Fibroblast of skin of right biceps (primary cell): ENCODE measurements at places on chromosomes 7 and 10.

DNA sequence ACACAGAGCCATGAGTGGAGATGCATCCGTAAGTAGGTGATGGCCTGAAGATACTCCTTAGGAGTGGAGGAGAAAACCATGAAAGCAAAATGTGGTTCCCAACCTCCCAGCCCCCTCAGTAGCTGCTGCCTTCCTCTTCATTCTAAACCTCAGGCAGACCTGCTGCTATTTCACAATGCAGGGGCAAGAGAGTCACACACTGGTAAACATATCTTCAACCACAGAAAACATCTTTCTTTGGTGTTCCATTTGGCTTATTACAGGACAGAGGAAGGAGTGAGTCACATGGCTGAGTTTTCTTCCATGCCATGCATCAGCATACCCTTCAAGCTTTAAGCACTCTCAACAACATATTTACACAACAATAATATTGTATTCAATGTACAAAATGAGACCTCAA lies 342.1 kb downstream of the BMPER start:
- peak; percentile 58 for DNase-seq

GRCh38 chr7:131550846-131551245 lies 5.6 kb downstream of the PODXL start:
- DNase-seq = no peak

DNA sequence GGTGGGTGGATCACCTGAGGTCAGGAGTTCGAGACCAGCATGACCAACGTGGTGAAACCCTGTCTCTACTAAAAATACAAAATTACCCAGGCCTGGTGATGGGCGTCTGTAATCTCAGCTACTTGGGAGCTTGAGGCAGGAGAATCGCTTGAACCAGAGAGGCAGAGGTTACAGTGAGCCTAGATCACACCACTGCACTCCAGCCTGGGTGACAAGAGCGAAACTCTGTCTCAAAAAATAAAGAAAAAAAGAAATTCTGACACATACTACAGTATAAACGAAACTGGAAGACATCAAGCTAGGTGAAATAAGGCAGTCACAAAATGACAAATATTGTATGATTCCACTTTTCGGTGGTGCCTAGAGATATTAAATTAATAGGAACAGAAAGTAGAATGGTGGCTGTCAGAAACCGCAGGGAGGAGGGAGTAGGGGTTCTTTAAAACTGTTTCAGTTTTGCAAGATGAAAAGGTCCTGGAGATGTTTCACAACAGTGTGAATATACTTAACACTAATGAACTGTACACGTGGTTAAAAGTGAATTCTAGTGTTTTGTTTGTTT lies 23.2 kb downstream of the PILRA start:
- no peak for DNase-seq

- no peak for DNase-seq
Observed at GRCh38 chr10:95425592-95426465, 135.0 kb upstream of the PDLIM1 start.

- peak; percentile 60 for DNase-seq
Observed at GRCh38 chr7:80481196-80481884, 30.5 kb downstream of the GNAT3 start.

DNA sequence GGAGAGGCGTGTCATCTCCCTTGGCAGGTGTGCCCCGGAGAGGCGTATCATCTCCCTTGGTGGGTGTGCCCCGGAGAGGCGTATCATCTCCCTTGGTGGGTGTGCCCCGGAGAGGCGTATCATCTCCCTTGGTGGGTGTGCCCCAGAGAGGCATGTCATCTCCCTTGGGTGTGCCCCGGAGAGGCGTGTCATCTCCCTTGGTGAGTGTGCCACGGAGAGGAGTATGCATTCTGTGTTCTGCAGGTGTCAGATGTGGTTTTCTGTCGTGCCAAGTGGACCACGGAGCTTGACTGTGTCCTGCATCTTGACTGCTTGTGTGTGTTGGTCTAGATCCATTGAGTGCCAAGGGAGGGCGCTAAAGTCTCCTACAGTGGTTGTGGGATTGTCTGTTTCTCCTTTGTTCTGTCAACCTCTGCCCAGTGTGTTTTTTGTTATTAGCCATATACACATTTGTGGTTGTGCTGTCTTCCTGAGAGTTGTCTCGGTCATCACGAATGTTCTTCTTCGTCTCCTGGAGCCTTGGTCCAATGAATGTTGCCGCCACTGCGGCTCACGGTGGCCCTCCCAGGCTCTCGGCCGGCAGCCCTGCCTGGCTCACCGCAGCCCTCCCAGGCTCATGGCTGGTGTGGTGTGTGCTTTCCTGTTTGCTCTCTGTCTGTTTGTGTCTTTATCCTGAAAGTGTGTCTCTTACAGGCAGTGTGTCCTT lies 96.8 kb downstream of the INPP5A start:
- DNase-seq = no peak

DNA sequence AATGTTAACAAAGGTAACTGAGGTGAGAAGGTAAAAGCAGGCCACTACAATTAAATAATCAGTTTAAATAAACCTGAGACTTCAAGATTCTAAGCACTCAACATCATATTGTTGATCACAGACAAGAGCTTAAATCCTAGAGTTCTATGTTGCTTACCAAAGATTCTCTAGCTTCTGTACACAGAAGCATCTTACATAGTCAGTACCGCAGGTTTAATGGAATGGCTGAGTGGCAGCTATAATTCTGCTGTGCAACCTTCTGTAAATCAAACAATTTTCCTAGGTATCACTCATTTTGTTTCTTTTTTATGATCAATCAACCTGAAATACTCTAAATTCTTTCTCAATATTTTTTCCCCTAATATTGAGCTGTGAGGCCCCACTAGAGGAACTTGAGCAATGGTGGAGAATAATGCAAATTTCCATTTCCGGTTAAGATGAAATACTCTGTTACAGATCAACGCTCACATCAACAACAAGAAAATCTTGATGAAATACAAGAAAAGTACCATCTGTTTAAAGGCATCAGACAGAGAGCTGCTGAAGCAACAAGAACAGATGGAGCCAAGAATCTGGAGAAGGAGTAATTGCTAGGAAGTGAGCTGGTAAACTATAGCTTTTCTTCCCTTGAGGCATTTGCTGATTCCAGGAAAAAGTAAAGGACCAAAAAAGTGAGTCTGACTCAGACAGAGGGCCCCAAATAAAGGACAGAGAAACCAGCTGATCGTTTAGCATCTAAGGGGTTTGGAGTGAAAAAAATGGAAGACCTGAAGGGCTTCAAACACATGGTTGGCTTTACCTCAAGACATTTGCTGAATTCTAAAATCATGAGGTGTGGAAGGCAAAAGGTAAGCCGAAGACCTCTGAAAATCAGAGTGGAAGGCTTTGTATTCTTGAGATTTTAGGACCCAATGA lies 22.6 kb downstream of the PNPLA8 start:
- peak; percentile 8 for DNase-seq

DNA sequence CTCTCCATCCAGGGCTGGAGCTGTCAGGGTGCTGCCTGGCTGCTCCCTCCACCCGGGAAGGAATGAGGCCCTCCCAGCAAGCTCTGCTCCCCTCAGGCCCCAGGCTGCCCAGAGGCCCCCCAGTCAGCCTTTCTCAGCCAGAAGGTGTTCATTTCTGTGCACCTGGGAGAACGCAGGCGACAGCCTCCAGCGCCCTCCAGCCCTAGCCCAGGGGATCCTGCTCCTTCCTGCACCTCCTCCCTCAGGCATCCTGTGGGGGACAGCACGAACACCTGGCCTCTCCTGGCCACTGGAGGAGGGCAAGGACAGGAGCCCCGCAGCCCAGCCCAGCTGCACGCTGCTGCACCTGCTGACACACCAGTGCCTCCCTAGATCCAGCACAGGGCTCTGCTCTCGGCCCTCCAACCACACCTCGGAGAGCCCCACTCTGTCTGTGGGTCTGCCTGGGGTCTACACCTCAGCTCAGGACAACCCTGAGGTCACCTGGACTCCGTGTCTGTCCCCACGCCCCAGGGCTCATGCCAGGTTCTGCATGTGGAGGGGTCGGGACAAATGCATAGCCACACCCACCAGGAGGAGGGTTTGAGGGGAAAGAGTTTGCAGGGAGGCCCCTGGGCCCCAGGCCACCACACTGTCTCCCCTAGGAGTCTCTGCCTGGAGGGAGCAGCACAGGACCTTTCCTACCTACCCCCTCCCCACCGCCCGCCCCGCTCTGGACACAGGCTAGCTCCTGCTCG lies 7.4 kb upstream of the PWWP2B start:
- no peak for DNase-seq

GRCh38 chr7:853366-854117 lies 21.3 kb downstream of the SUN1 start:
- no peak for DNase-seq

DNA sequence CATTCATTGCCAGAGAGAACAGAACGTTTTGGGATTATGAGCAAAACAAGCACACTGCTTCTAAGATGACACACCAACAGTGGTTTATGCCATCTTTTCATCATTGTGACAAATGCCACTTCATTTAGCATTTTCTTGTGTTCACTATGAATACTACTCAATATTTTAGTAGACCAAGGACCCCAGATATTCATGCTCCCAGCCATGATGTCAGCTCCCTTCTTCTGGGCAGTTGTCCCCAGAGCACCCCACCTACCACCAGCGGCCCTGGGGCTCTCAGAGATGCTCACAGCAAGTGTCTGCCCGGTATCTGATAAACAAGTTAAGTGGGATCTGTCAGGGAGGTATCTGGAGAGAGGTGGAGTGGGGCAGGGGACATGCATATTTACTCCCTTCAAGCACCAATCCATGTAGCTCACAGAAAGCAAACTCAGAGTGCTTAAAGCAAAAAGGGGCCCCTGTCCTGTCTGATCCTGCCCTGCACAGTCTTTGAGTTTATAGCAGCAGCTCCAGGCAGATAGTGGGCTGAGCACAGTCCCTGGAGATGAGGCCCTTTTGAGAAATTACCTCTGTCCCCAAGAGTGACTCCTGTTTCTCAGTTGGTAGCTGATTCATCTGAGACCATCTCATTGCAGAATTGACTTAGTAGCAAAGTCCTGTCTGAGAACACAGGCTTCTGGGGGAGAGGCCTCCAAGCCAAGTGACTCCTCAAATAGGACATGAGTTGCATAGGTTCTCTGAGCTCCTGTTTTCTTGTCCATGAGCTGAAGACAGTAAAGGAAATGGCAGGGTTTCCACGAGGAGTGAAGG lies 281.8 kb upstream of the KLF6 start:
- DNase-seq = no peak

GRCh38 chr10:9823268-9823930 lies 1194.3 kb upstream of the CELF2 start:
- peak; percentile 25 for DNase-seq

- DNase-seq = no peak
Observed at GRCh38 chr10:95247881-95248583, 42.8 kb downstream of the PDLIM1 start.

- DNase-seq = peak; percentile 20
Observed at GRCh38 chr10:128540781-128541761, 414.8 kb upstream of the MKI67 start.

DNA sequence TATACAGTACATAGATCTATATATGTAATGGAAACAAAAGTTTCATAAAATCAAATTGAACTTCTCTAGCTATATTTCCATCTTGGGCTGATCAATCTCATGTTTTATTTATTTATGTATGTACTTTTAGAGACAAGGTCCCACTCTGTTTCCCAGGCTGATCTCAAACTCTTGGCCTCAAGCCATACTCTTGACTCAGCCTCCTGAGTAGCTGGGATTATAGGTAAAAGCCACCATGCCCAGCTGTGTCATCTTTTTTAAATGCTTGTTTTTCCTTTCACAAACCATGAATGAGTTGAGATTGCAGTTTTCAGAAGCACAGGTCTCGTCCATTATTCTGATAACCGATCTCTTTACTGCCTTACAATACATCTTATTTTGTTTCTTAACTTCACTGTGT lies 400.9 kb downstream of the KCNMA1 start:
- peak; percentile 72 for DNase-seq

GRCh38 chr7:131105294-131105798 lies 222.3 kb upstream of the MKLN1 start:
- DNase-seq = peak; percentile 15

DNA sequence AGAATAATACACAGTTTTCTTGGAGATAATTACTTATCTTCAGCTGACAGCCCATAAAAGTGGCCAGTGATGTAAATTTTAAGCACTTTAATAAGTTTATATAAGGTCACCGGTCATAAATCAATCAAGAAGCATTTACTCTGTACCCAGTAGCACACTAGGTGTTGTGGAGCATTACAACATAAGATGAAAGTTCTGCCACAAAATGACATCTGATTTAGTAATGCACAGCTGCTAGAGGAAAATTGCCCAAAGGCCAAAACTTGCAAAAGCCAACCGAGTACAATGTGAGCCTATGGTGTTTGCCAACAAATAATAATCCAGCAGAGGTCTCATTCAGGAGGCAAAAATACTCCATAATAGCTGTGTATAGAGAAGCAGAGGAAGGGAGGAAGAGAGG lies 63.6 kb downstream of the GPR37 start:
- DNase-seq = no peak

DNA sequence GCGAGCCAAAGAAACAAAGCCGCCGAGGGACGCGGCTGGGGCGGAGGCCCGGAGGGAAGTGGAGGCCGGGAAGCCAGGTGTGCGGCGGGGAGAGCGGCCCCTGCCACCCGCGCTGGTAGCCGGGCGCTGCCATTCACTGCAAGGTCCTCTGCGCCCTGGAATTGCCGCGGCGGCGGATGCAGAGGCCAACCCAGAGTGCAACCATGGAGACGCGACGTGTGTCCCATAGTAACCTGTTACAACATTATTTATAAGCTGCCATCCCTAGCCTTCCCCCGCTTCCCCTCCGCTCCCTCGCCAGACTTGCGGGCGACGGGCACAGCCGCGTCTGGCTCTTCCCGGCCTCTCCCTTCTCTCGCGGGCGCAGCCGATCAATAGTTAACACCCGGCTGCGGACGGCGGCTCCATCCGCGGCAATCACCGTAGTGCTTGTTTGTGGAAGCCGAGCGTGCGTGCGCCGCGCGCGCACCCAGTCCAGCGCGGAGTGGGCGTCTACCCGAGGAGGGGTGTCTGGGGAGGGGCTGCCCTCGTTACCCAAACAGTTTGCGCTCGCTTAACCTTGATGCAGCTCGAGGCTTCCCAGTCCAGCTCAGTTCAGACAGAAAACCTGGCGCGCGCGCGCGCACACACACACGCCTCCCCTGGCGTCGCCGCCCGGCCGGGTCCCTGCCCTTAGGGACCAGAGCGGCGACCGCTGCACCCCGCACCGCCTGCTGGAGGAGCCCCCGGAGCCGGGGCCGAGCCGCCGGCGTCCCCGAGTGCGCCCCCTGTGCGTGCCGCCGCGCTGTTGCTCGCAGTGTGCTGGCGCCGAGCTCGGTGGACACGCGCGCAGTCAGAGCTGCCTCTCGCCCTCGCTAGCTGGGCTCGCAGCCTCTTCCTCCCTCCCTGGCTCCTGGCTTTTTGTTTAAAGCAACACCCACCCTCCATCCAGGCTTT lies 165.4 kb upstream of the DPP6 start:
- peak; percentile 26 for DNase-seq

DNA sequence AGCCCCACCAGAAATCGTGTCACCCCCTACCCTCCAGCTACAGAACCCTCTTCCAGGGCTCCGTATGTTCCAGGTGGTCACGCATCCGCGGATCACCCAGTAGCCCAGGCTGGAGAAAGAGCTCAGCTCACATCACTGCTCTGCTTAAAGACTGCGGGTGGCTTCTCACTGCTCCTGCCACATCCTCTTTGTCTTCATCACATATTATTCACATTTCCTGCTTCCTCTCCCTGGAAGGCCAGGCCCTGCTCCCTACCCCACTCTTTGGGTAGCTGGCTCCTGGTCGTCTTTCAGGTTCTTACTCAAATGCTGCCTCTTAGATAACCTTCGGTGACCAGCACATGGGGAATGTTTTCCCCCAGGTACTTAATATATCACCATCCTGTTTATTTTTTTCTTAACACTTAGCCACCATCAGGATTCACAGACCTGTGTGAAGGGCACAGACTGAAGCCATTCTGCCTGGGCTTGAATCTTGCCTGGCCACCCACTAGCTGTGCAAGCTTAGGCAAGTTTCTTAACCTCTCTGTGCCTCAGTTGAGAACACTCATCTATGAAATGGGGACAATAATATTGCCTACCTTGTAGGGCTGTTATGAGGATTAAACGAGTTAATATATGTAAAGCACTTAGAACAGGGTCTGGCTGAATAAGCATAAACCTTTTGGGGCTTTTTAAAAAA lies 307.8 kb downstream of the PRPF18 start:
- peak; percentile 68 for DNase-seq
